ENCODE measurements at places on chromosomes 12 and 14.
A peak's percentile ranks its signal among the peaks of the same experiment; 100 is the strongest.

DNA sequence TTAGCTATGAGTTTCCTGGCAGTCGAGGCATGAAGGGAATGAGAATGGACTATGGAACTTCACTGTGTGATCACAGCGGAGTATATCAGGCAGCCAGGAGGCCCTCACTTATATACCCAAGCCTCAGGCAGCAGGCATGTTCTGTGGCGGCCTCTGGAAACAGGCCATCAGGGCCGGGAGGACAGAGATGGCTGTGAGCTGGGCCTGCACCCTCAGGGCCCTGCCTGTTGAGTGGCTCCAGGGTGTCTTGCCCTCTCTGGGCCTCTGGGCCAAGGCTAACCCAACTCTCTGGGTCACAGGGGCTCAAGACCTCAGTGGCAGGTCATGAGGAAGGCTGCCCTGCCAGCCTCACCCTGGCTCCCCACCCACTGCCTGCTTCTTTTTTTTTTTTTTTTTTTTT lies 33.9 kb upstream of the RCOR1 start:
- DNase-seq: no peak

DNA sequence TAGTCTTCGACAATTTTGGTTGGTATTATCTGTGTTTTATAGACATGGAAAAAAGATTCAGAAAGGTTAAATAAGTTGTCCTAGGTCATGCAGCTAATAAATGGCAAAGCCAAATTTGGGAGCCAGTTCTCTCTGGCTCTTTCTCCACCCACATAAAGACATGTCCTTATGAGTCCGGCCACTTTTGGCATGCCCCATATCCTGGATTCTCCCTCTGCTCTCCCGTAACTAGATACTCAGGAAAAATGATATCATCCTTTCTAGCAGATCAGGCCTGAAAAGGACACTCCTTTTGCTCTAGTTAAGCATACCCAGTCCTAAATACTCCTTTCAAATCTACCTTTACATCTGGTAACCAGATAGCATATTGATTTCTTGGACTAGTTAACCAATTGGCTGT lies 64.4 kb downstream of the TTLL5 start:
- DNase-seq: no peak

- DNase-seq: peak; percentile 28
These were observed 1.0 kb upstream of the SAMD4A start for GRCh38 chr14:54565785-54566409.

GRCh38 chr14:71289536-71289935 lies 382.3 kb downstream of the PCNX1 start:
- DNase-seq: no peak

DNA sequence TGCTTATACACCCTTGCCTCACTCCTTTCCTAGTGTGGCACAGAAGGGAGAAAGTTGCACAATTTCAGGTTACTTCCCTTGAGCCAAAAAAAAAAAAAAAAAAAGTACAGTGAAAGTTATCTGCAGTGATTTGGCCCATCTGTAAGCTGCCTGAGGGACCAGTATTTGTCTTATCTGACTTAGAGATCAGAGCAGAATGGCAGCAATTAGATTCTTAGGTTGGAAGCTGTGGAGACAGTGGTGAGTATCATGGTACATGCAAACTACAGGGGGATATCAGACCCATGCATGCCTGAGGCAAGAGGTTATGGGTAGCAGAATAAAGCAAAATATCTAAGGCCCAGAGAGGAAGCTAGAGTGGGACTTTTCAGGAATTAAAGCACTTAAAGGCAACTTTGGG lies 1070.7 kb upstream of the NOVA1 start:
- no peak for DNase-seq

DNA sequence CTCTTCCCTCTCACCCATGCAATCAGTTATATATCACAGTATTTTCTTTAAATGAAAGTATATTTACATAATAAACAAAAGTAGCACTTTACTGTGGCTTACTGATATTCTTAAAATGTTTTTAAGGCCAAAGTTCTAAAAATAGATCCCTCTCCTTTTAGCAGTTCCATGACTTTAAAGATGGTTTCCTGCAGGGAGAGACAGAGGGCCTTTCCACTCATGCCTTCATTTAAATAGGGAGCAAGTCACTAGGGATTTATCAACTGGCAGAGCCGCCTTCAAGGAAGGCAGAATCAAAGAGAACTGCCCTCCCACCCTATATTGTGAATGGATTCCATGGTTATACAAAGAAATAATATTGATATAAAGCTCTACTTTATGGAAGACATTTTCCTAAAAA lies 55.5 kb downstream of the DUSP16 start:
- DNase-seq: no peak

- no peak for DNase-seq
These were observed 12.4 kb downstream of the ETFRF1 start for GRCh38 chr12:25207411-25207810.

- no peak for DNase-seq
These were observed 4.9 kb upstream of the DIABLO start for GRCh38 chr12:122230798-122231197.

DNA sequence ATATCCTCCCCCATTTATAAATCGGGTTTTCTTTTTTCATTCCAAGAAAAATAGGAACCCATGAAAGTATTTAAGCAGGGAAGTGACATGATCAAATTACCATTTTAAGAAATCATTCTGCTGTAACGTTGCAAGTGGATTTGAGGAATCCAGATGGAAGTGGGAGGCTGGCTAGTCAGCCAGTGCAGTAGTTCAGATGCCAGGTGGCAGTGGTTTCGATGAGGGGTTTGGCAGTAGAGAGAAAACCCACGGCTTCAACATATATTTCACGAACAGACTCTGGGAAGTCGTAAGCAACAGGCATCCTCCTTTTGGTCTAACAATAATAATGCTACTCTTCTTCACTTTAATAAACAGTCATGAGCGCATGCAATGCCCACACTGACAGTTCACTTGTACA lies 25.0 kb downstream of the PDZRN4 start:
- no peak for DNase-seq

GRCh38 chr12:48489012-48489411 lies 6.7 kb downstream of the C12orf54 start:
- DNase-seq: no peak

DNA sequence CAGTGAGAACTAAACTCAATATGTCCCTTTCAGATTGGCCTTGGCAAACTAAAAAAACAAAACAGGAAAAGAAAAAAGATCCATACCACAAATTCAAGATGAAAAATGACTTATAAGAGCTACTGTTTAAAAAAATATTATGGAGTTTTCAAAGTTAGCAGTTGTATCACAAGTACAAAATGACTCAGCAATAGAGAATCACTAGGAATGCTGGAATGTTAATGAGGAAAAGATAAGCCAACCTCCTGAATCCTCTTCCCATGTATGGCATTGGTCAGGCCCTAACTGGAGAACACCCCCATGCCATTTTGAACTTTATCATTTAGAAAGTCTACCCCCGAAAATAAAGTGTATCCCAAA lies 62.2 kb downstream of the PPP1R36 start:
- DNase-seq: no peak

DNA sequence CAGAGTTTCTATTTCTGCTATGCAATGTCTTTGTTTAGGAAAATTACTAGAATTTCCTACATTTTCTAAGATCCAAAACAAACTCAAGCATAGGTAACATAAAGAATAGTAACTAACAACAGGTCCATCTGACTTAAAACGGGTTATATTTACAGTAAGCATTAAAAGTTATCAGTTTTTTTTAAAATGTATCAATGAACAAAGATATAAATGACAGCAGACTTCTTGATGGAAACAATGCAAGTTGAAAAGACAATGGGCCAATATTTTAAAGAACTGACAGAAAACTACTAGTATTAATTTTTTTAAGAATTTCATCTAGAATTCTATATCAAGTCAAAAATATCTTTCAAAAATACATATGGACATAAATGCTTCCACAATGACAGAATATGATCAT lies 367.1 kb upstream of the MGAT4C start:
- no peak for DNase-seq

DNA sequence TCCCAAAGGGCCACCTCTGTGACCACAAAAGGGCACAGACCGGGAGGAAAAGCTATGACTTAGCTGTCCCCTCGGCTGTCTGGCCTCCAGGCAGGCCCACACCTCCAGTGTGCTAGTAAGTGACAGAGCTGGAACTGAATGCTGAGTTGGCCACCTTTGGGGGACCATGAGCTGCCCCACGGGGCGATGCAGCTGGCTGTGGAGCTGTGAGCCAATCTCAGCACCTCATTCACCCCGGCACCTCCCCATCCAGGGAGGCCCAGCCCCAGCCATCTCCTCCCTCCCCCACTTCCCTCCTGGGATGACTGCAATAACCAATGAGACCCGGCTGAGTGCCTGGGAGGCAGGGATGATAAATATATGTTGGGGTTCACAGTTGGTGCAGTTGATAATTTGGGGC lies 12.2 kb upstream of the TESC start:
- DNase-seq: no peak

DNA sequence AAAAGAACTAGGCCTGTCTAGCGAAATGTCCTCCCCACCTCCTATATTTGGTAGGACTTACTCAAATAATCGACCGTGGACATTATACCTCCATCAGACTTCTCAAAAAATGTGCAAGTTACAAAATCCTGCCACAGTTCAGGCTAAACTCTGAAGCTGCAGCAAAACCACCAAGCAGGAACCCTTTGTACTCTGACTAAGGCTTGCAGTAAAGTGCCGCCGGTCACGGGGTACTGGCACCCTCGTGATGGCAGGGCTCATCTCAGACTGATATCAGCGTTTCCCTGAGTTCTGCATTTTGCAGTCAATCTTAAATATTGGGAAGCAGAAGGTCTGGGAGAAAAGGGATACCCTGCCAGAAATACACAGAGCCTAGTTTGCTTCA lies 17.1 kb downstream of the SLC11A2 start:
- DNase-seq: no peak

DNA sequence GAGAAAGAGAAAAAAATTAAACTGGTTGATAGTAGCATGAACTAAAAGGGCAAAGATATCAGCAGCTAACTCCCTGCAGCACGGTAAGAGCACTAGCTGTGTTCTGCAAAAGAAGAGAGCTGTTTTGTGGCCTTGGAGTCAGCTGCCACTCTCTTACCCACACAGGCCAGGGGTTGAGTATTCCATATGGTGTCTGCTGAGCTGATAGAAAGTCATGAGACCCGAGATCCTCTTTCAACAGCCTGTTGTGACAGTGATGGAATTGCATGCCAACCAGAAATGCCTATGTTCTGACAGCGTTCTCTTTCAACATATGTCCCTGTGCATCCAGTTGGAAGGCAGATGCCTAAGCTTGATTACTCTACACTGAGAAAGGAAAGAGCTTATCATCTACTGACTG lies 39.9 kb downstream of the TMTC1 start:
- no peak for DNase-seq

- DNase-seq: peak; percentile 56
These were observed 6.1 kb downstream of the CCDC184 start for GRCh38 chr12:48189331-48190125.

DNA sequence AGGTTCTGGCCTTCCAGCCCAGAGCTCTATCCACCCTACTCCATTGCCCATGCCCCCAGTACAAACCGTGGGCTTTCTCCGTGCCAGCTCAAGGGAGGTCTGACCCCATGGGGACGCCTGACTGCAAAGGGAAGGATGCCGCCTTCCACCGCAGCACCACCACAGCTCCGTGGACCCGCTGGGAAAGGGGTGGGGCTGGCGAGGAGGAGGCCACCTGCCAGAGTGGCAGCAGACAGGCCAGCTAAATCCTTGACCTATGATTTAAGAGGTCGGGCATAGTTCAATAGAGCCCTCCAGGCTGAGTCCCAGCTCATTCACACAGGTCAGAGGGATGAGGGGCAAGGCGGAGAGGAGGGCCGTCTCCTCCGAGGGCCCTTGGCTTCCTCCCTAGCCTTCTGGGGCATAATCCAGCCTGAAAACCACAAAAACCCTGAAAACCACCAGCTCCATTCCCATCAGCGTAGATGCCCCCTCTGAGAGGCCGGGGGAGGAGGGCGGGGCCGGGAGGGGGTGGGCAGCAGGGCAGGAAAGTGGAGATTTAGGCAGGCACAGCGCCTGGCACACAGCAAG lies 14.9 kb upstream of the FIGNL2 start:
- DNase-seq: no peak

DNA sequence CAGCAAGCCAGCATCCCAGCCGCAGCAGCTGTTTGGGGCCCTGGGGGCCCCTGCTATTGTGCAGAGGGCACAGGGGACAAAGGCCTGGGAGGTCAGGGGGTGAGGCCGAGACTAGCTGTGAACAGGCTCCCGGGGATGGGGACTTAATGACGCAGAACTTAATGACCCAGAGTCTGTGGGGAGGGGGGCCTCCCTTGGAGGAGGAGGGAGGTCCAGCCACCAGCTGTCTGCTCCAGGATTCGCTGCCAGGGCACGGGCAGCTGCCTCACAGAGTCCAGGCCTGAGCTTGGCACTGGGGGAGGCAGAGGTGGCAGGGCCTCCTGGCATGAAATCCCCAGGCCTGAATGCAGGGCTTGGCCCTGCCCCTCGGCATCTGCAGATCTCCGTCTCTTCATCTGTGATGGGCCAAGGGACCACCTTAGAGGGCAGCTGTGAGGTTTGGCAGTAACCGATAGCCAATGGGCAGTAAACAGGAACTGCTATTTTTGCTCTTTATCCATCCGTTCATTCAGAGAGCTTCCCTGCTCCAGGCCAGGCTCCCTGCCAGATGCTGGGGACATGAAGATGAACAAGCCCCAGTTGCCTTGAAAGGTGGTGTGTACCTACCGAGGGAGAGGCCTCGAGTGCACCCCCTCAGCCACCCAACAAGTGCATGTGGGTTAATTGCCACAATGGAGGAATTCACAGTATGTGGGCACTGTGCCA lies 6.7 kb downstream of the FAM222A start:
- no peak for DNase-seq

DNA sequence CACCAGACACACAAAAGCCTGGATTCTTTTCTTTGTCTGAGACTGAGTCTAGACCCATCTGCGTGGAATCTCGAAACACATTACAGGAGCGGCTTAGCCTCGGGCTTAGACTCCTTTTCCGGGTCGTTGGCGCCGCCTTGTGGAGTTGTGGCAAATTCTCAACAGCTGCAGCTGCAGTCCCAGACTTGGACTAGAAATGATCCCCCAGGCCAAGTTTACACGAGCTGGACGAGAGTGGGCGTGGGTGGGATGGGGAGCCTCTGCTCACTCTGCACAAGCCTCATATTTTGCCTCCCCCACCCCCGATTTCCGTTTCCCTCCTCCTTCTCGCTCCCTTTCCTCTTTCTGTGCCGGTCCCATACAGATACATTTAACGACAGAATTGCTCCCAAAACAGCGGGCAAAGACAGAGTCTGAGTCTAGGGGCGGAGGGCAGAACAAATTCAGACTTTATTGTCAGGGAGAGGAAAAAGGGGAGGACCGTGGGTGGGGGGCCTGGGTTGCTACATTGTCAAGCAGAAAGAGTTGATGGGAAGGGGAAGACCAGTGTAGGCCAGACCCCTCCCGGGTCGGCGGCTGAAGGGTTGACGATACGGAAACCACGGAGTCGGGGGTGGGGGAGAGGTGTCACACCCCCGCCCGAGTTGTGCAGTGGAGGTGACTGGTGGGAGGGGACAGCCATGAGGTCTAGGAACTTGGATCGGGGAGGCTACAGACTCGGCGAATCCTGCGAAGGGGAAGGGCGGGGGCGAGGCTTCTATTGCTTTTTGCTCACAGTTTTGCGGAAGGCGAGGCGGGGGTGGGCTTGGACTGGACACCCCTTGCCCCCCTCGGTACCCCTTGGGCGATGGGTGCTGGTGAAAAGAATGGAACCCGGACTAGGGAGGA lies 4.7 kb upstream of the GPR84 start:
- DNase-seq: peak; percentile 72

- DNase-seq: no peak
These were observed 52.6 kb downstream of the RBMS2 start for GRCh38 chr12:56574210-56574609.
